ENCODE measurements at places on chromosomes 7 and 10.

GRCh38 chr10:22681783-22682183, 32.6 kb downstream of the PIP4K2A start:
- DNase-seq, result no peak

DNA sequence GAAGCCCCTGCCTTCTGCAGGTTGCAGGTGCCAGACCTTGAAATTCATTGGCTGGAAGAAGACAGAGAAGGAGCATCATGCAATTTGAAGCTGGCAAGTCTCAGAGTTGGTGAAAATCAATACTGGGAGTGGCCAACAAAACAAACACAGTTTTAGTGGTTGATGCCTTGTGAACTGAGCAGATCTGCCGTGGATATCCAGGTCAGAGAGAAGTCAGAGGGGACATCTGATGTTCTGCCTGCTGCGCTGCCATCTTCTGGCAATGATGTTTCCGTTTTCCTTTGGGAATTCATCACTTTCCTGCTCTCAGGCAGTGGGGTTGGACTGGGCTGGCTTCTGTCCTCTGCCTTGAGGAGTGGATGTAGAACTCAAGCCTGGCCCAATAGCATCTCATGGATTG, 132.0 kb downstream of the RPS24 start:
- no peak for DNase-seq

DNA sequence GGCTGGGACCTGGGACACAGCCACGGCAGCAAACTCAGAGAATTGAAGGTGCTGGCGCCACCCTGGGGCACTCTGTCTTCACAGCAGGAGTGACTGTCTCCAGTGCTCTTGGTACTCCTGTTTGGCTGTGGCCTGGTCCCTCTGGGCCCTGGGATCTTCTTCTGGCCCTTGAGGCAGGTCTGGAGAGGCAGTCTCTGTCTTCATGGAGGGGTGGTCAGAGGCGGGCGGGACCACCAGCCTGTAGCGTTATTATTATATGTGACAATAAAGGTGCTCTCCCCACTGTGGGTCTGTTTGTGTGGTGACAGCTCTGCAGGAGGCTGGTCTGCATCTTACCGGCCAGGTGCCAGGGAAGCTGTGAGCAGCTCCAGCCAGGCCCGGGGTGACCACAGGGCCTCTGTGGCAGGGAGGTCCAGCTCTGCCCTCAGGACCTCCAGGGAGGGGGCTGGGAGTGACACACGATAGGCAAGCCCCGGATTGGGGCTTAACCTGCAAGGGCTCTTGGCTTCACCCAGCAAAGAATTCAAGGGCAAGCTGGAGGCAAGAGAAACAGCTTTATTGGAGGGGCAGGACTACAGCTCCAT, 70.3 kb downstream of the MYL10 start:
- no peak for DNase-seq

GRCh38 chr10:124319926-124320391, 98.8 kb downstream of the OAT start:
- DNase-seq, result no peak

GRCh38 chr7:134855442-134855841, 76.0 kb downstream of the CALD1 start:
- no peak for DNase-seq

GRCh38 chr7:128986609-128987008, 48.9 kb downstream of the IRF5 start:
- no peak for DNase-seq

DNA sequence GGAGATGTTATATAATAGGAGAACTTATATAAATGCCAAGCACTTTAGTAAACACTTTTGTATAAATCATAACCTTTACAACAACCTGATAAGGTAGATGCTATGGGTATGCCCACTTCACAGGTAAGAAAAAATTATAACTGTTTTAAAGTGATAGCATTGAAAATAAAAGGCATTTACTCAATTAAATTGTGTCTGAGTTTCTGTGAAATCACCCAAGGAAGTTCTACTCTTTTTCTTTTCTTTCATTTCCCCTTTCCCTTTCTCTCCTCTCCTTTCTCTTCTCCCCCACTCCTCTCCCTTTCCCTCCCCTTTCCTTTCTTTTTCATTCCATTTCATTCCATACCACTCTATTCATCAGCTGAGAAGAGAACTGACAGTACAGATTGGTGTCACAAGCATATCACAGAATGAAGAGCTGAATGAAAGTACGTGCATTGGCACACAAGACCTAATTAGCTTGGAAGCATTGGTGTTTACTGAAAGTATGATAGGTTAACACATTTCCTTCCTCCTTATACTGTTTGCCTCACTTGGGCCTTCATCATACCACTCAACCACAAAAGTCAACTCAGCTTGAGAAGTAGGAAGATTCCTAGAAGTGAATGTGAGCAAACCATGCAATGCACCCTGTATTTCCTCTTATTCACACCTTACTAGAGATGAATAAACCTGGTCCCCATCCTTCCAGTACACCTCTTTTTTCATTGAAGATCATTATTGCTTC, 117.9 kb upstream of the AGR3 start:
- peak; percentile 48 for DNase-seq

Measured in suppressor macrophage (primary cell).